ENCODE measurements at places on chromosomes 1 and 21.

GRCh38 chr1:226335661-226336060 lies 26.7 kb upstream of the LIN9 start:
- DNase-seq, result no peak

DNA sequence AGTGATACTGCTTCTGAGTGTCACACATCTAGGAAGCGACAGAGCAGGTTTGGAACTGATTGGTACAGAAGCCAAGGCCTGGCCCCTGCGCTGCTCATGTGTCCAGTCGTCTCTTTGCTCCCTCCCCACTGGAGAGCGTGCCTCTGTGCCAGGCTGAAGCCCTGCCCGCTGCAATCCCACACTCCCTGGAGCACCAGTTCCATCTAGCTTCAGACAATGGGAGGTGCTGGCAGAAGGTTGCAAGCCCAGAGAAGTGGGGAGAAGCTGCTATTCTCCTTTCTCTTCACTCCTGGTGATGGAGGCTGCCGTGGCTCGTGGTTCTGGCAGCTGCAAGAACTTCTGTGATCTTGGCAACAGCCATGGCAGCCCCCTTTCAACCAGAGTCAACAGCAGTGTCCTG lies 250.9 kb downstream of the MATN1 start:
- no peak for DNase-seq

GRCh38 chr1:29583727-29584126 lies 347.4 kb downstream of the PTPRU start:
- DNase-seq, result peak; percentile 84

- DNase-seq, result no peak
These were observed 45.5 kb downstream of the GIPC2 start for GRCh38 chr1:78091215-78091813.

GRCh38 chr1:227759341-227760300 lies 24.4 kb downstream of the SNAP47 start:
- DNase-seq, result peak; percentile 94

DNA sequence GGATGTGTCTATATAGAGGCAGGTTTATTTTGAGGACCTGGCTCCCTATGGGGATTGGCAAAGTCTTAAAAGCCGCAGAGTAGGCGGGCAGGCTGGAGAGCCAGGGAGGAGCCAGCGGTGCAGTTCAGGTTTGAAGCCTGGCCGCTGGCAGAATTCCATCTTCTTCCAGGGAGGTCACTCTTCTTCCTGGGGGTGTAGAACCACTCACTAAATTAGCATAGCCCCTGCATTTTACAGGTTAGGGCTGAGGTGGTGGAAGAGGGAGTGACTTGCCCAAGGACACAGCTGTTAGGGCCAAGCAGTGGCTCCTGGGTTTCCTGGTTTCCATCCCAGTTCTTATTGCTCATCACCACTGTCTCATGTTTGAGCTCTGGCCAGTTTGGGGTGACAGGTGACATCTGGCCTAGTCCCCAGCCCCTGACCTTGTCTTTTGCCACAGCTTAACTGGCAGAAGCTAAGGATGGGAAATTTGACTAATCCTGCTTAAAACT lies 1.4 kb downstream of the PINK1 start:
- peak; percentile 63 for DNase-seq

DNA sequence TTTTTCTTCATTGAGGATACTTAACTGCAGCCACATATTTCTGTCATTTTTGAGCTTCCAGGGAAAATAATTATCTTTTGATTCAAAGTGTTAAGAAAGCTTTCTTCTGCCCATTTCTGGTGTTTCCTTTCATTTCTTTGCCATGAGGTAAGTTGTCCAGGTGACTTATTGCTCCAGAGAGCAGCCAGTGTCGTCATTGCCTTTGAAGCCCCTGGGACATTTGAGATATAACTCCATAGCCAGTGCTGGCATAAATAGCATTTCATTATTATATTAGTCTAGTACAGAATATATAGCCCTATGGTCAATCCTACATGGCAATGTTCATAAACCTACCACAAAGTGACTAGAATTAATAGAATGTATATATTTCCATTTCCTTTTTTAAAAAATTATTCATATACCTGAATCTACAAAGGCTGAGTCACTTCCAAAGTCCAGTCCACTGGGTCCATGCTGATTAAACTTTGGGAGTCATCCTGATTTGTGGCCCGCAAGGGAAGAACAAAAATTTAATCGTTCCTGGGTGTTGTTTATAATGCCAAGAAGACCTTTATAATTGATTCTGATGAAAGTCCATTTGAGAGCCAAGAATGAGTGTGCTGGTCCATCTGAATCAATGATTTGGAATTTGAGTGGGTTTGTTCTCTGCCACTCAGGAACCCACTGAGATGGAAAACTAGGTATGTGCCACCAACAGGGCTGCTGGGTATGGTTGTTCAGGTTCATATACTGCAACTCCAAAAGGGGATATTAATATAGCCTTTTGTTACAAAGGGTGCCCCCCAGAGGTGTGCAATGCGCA lies 221.8 kb upstream of the PLXNA2 start:
- DNase-seq, result no peak

DNA sequence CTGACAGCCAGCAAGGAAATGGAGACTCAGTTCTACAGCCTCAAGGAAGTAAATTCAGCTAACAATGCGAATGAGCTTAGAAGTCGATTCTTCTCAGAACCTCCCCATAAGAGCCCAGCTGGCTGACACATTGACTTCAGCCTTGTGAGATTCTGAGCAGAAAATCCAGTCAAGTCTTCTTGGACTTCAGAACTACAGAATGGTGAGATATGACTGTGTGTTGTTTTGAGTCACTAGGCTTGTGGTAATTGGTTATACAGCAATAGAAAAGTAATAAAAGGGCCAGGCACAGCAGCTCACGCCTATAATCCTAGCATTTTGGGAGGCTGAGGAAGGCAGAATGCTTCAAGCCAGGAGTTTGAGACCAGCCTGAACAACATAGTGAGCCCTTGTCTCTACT lies 161.8 kb upstream of the IVNS1ABP start:
- no peak for DNase-seq

- DNase-seq, result peak; percentile 22
These were observed 24.1 kb upstream of the ZSWIM5 start for GRCh38 chr1:45230537-45230936.

- DNase-seq, result no peak
These were observed 19.3 kb downstream of the GNPAT start for GRCh38 chr1:231260351-231260750.

- no peak for DNase-seq
These were observed 85.2 kb downstream of the HLCS start for GRCh38 chr21:36881228-36881627.

DNA sequence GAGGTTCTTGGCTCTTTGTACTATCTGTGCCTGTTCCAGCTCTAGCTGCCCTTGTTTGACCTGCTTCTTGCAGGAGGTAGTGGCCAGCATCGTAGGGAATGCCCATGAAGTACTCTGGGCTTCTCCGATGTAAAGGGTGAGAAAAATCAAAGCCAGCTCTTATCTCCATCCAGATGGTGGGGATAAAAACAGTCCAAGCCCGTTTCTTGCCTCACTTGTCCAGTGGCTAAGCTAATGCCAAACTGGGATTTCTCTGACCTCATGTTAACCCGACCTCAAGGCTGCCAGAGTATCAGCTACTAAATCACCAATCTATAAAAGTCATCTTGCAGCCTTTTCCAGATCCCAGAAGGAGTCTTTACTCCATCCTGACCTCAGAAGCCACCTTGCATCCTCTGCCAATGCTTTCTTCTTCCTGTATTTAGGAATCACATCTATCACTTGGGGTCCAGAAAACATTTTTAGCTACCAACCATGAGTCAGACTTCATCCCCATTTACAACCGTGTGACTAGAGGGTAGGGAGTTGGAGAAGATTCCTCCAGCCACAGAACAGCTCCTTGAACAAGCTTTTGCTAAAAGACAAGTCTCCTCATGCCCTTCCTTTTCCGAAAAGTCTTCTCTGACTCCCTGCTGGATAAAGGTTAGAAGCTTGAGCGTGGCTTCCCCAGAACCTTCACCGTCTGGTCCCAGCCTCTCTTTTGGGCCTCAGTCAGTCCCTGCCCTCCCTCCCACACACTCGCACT lies 35.9 kb downstream of the KCNC4 start:
- no peak for DNase-seq

- DNase-seq, result no peak
These were observed 501.9 kb upstream of the USP24 start for GRCh38 chr1:55717111-55717510.

- DNase-seq, result no peak
These were observed 55.5 kb downstream of the TLR5 start for GRCh38 chr1:223087291-223088255.

GRCh38 chr1:61742620-61743430 lies 545 bp downstream of the PATJ start:
- peak; percentile 42 for DNase-seq

DNA sequence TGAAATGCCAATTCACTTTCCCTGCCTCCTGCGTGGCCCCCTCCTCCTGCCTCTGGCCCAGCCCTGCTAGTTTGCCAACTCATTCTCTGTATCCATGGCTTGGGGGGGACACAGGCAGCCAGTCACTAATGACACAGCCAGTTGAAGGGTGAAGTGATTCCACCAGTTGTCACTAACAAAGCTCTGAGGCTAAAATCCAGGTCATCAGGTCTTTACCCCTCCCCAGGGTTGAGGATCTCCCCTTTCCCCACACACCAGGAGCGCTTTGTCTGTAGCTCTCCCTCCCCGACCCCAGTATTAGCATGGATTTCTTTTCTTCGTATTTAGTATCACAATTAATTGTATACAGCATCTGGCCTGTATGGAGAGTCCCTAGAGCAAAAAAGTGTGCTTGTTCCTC lies 394.1 kb downstream of the RRAGC start:
- DNase-seq, result no peak

GRCh38 chr1:91827087-91827458 lies 58.9 kb downstream of the TGFBR3 start:
- DNase-seq, result peak; percentile 42

DNA sequence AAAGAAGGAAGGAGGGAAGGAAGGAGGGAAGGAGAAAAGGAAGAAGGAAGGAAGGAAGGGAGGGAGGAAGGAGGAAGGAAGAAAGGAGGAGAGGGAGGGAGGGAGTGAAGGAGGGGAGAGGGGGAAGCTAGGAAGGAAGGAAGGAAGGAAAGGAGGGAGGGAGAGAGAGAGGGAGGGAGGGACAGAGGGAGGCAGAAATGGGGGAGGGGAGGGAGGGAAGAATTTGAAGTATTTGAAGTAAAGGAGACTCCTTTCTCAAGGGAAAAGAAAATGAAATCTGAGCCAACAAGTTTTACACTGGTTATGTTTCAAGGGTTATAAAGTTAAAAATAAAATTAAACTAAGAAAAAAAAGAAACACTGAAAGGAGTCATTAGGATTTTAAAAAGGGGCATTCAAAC lies 431.4 kb downstream of the BRINP3 start:
- no peak for DNase-seq

DNA sequence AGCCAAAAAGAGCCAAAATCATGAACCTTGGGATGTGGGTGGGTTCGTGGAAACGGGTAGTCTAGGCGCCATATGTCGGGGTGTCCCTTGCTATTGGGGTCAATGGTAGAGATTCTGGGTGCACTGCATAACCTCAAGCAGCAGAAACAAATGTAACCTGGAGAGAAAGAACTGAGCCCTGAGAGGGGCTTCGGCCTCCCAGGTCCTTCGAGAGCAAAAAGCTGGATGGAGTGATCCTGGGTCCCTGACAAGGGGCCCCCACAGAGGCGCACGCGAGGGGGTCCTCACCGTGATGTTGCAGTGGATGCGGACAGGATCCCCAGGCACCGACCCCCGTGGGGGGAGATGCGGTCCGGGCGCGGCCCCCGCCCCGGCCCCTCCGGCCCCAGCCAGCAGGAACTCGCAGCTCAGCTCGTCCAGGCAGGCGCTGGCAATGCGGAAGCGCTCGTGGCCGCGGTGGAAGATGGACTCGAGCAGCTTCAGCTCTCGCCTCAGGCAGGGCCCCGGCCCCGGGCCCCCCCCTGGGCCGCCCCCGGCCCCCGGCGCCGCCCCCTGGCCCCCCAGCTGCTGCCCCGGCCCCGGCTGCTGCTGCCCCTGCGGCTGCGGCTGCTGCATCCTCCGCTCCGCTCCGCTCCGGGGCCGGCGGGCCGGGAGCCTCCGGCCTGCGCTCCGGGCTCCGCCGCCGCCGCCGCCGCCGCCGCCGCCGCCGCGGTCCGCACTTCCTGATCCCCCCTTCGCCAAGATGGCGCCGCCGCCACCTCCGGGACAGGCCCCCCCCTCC lies at the start of gene UBE2Q1:
UBE2Q1 (minus strand) TSS at position 724 of the 781 bp plus-strand sequence; CDS start at position 615, 109 bp downstream.
- DNase-seq, result no peak

DNA sequence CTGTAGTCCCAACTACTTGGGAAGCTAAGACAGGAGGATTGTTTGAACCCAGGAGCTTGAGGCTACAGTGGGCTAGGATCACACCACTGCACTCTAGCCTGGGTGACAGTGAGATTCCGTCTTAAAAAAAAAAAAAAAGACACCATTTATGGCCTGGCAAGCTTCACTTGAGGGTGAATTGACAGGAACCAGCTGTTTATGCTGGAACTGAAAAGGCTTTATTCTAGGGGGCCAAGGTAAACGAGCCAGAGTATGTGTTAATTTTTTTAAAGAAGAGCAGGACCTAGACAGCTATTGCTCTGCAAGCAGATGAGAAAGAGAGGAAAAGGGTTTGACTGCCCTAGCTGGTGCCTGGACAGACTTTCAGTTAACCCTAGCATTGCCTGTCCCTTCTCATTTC lies 37.0 kb downstream of the S100A6 start:
- no peak for DNase-seq

DNA sequence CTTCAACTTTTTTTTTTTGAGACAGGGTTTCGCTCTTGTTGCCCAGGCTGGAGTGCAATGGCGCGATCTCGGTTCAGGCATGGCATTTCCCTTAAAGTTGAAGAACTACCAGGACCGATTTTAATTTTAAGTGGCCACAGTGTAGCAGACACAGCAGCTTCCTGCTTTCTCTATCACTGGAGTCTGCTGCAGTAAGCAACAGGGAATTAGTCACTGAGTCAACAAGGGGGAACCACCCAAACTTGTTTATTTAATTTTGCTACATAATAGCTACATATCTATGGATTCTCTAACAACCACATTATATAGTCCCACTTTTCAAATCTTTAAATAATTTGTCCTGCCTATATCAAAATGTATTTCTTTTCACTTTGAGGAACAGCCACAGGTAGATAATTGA lies 12.5 kb upstream of the TNNI3K start:
- peak; percentile 1 for DNase-seq

DNA sequence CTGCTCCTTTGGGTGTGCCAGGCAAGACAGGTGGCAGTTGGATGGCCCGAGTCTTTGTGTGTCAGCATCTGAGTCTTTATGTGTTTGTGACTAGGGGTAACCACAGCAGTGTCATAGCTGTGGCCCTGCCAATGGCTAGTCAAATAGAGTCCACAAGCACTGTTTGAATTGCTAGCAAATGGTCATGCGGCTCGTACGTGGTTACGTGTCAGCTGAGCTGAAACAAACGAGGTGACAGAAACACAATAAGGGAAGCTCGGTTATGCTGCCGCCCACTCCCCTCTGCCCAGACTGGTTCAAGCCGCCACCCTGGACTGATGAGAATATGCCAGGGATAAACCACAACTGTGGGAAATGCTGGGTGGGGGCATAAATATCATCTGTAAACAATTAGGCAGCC lies 174.3 kb upstream of the LMO4 start:
- DNase-seq, result no peak
